ENCODE measurements at places on chromosomes 6 and 20.

DNA sequence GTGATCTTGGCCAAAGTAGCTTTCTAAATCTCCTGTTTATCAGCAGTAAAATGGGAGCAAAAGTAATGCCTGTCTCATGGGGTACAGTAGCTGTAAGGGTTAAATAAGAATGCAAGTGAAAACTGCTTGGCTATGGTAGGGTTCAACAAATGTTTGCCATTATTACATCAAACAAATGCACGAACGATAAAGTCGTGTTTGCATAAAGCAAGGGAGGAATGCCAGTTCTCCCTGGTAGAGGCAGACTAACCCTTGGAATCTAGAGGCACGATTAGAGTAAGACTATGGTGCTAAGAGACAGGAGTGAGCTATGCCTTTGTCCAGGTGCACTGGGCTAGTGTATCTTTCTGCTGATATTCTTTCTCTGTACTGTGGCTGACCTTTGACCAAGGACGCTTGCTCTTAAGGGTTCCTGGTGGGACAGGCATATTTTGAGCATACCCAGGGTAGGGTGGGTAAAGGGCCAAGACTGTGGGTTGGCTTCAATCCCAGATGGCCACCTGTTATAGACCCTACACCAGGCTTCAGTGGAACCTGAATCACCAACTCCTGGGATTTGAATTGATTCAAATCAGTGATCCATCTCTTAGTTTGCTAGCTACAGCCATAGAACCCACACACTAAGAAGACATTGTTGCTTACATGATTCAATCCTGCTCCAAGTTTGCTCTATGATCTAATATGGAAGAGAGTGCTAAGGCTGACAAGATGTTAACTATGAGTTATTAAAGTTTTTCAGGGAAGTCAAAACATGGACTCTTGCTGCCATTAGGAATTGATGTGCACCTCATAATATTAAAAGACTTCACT lies 139.9 kb downstream of the CCDC170 start:
- no peak for DNase-seq

GRCh38 chr6:129592516-129593232 lies 117.3 kb downstream of the ARHGAP18 start:
- DNase-seq: no peak

DNA sequence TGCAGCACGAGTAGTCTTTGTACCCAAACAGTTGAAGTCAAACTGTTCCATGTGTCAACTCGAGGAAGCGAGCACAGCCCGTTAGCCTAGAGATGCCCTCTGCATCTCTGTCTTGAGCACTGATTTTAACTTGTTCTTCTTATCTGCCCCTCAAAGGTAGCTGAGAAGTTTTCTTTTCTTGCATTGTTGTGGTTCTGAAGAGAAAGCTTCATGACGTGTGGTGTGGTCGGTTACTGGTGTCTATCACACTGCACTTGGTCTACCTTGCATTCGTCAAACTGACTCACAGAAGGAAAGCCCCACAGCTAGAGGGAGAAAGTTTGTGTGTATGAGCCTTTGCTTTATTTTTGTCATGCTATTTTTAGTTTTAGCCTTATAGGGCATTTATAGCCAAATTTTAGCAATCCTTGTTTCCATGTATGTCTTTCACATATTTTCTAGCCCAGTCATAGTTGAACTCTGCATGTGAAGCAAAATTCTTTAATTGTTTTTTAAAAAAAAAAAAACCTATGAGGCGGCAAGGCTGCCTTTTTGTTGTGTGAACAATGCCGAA lies 115.1 kb downstream of the JAG1 start:
- DNase-seq: no peak

- no peak for DNase-seq
Observed at GRCh38 chr6:157587127-157587926, 206.3 kb downstream of the ZDHHC14 start.

DNA sequence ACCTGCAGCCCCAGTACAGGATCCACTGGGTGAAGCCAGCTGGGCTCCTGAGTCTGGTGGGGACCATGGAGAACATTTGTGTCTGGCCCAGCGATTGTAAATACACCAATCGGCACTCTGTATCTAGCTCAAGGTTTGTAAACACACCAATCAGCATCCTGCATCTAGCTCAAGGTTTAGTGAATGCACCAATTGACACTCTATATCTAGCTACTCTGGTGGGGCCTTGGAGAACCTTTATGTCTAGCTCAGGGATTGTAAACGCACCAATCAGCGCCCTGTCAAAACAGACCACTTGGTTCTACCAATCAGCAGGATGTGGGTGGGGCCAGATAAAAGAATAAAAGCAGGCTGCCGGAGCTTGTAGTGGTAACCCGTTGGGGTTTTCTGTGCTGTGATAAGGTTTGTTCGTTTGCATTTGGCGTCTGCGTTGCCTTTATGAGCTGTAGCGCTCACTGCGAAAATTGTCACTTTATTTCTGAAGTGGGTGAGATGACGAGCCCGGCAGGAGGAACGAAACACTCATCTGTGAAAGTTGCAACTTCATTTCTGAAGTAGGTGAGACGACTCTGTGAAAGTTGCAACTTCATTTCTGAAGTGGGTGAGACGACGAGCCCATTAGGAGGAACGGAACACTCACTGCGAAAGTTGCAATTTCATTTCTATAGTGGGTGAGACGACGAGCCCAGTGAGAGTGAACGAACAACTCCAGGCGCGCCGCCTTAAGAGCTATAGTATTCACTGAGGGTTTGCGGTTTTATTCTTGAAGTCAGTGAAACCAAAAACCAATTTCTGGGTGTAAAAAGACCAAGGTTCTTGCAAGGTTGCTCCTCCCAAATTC lies 31.1 kb downstream of the SERPINB6 start:
- DNase-seq: peak; percentile 93

DNA sequence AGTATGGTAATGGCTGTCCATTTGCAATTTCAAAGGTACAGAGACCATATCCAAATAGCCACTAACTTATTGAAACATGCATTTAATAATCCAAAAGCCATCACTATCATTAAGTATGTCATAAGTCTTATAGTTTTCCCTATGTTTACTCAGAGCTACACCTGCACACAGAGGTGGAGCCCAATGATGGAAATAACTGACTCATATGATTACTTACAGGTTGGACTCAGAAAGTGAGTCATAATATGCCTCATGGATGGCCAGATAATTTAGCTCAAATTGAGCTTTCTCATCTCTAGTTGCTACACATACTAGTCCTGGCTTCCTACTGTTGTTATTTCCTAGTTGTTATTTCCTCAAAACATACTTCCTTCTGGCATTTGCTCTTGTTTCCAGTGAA lies 104.4 kb upstream of the KHDRBS2 start:
- no peak for DNase-seq
